ENCODE measurements at places on chromosomes 1 and 21.

- no peak for DNase-seq
Observed at GRCh38 chr1:202812176-202813026, 1.6 kb downstream of the PCAT6 start.

- no peak for DNase-seq
Observed at GRCh38 chr1:66770694-66771093, 18.4 kb downstream of the DYNLT5 start.

- peak; percentile 46 for DNase-seq
Observed at GRCh38 chr1:40625476-40626382, 39.8 kb downstream of the RIMS3 start.

- no peak for DNase-seq
Observed at GRCh38 chr1:65009724-65010420, 43.5 kb upstream of the JAK1 start.

DNA sequence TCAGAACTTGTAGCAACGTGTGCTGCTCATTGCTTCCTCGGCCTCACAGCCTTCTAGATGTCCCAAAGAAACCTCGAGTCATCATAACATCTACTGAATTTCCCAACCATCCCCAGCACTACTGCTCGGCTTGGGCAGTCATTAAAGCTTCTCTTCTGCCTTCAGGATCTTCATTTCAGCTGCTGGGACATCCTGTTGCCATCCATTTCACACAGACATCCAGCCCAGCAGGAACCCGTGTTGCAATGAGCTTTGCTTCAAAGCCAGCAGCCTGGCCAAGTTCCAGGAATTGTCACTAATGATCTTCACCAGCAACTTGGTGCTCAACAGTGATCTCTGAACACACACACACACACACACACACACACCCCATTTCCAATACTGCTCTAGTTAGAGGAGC, 18.5 kb downstream of the WLS start:
- peak; percentile 56 for DNase-seq

DNA sequence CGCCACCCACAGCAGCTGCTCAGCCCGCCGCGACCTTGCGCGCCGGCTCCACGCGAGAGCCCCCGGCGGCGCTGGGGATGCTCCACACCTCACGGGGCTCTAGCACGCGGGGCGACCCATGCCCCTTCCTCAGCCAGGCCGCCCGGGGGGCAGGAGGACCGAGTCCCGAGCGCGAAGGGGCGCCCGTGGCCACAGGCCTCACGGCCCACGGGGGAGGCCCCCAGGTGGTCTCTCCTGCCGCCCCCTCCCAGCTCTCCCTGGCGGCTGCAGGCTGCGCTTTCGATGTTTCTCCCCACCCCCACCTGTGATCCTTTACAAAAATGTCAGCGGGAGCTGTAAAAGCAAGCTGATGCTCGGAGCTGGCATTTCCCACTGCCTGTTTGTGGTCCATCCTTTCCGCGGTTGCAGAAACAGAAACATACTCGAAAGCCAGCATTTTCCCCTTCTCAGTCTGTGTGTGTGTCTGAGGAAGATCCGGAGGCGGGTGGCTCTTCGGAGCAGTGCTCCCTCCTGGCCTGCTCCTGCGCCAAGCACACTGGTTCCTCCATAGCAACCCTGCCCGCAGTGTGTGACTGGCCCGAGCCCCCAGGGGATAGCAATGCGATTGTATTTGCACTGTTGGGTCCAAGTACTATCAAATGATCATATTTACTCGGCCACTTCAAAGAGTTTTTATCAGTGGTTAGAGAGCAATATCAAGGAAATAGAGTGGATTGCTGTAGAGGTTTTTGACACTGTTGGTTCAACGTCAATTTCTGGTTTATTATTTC, 2.1 kb downstream of the KIF26B start:
- peak; percentile 37 for DNase-seq

DNA sequence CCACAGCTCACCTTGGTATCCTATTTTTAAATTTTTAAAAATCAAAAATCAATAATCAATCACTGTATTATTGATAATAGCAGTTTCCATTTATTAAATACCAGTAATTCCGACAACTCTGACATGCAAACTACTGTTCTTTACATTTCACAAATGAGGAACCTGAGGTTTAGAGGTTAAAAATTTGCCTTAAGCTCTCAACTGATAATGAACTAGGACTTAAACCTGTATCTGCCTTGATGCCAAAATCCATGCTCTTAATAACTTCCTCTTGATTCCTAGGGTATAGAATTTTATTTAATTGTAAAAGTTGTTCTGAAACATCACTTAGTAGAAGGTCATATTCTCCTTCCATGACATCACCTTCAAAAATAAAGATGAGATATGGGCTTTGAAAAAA, 5.6 kb downstream of the ARHGAP29 start:
- no peak for DNase-seq

DNA sequence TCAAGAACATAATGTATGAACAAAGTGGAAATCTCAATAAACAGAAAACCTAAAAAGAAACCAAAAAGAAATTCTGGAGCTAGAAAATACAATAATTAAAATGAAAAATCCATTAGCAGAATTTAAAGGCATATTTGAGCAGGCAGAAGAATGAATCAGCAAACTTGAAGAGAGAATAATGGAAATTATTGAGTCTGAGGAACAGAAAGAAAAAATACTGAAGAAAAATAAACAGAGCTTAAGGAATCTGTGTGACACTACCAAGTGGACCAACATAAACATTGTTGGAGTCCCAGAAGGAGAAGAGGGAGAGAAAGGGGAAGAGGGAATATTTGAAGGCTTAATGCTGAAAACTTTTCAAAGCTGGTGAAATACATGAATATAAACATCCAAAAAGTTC, 54.5 kb downstream of the MAGI3 start:
- no peak for DNase-seq

DNA sequence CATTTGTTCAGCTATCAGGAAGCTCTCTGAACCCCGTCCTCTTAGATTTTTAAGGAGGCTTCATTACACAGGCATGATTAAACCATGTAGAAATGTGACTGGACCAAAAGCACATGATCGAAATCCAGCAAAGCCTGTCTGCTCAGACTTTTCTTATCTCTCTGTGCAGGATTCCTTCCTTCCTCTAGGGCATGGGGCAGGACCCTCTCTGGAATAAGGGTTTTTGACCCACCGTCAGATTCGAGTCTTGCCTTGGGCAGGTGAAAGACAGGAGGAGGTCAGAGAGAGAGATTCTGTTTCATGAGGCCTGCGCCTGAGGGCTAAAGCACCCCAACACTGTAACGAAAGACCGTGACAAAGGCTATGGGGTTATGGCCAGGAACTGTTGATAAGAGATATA, 136.8 kb downstream of the RHOU start:
- no peak for DNase-seq

GRCh38 chr1:65992831-65993271, 200.2 kb downstream of the PDE4B start:
- no peak for DNase-seq

GRCh38 chr1:84688463-84689061, 1.7 kb downstream of the SSX2IP start:
- no peak for DNase-seq

DNA sequence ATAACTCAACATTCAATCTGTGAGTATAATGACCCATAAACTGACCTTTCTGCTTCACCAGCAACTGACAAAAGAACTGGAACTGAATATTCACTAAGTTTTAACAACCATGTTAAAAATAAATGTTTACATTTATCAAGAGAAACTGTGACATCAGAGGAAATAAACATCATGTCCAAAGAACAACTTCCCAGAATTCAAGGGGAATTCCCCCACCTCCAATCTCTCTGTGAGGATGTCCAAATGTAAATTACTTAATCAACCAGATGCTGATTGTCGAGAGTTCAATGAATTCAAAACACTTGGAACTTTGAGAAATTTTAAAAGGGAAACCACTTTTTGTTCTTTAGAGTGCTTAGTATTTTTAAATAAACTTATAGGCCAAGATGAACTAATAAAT, 365.6 kb upstream of the ADGRL2 start:
- DNase-seq: no peak

- peak; percentile 57 for DNase-seq
Observed at GRCh38 chr1:240092301-240093119, 827 bp downstream of the FMN2 start.

GRCh38 chr1:204544321-204544720, 28.1 kb downstream of the MDM4 start:
- peak; percentile 14 for DNase-seq

DNA sequence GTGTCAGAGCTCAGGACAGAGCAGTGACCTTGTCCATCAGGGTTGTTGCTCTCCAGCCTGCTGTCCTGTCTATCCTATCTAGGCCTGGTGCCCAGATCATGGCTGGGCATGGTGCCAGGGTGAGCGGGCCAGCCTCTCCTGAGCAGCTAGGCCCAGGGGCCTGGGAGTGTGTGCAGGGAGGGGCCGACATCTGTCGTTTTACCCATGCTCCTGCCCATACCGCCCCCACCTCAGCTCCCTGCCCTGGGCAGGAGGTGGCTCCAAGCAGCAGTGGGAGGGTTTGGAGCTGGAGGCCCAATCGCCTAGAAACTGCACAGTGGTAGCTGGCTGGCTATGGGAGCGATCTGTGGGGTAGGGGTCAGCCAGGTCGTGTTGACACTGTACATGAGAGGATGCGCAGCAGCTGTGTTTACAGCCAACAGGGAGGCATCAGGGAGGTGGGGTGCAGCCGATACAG, 6.5 kb downstream of the INSRR start:
- DNase-seq: no peak

GRCh38 chr1:17594026-17594425, 54.5 kb downstream of the ARHGEF10L start:
- DNase-seq: no peak

DNA sequence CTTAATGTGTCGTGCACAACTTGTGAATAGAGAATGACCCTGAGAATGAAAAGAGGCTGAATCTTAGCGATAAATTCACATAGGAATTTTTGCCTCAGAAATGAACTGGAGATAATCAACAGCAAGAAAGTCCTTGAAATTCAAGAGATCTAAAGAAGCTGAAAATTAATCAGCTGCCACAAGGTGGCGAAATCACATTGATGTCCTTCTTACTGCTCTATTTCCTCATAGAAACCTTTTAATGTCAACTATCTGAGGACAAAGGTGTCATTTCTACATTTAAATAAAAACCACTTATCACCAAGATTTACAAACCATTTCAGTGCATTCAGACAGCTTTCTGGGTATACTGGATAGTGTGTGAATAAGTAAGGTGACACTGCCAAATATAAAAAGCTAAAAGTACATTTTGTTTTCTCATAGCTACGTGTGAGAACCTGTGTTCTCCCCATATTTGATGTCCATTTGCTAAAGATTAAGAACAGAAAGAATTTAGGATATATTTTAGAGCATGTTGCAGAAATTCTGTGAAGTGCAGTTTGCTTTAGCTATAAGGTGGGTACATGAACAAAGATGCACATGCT, 485.3 kb upstream of the PTBP2 start:
- peak; percentile 66 for DNase-seq

Data from brain microvascular endothelial cell (primary cell).